ENCODE measurements at places on chromosomes 2 and 18.

GRCh38 chr2:118062048-118062447, 26.2 kb upstream of the INSIG2 start:
- no peak for DNase-seq

DNA sequence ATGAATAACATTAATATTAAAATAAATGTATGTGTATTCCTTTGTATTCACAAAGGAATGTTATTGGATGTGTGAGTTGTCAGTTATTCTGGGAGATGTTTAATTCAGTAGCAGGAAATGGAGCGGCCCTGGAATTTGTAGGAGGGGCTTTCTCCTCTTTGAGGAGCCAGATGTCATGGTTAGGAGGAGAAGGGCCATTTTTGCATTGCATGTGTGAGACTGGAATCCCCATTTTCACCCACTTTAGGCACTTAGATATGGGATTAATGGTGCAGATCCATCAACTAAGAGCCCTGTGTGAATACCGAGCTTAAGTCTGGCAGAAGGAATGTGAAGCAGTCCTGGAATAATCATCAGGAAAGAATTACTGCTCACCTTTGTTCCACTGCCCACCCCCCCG, 439.2 kb downstream of the PARD3B start:
- no peak for DNase-seq

DNA sequence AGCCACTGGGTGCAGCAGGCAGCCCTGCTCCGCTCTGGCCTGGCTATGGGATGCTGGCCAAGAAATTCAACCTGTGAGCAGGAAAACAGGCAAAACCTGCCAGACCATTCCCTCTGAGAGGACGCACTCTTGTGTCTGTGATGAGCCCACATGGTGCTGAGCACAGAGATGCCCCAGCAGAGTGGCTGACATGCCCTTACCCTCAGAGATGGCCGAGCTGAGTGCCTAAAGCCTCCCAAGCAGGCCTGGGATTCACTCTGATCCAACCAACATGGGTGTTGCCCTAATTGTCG, 34.3 kb upstream of the TAF1B start:
- DNase-seq = no peak

- DNase-seq = no peak
Measured at GRCh38 chr2:45892757-45893156, 241.3 kb downstream of the PRKCE start.

DNA sequence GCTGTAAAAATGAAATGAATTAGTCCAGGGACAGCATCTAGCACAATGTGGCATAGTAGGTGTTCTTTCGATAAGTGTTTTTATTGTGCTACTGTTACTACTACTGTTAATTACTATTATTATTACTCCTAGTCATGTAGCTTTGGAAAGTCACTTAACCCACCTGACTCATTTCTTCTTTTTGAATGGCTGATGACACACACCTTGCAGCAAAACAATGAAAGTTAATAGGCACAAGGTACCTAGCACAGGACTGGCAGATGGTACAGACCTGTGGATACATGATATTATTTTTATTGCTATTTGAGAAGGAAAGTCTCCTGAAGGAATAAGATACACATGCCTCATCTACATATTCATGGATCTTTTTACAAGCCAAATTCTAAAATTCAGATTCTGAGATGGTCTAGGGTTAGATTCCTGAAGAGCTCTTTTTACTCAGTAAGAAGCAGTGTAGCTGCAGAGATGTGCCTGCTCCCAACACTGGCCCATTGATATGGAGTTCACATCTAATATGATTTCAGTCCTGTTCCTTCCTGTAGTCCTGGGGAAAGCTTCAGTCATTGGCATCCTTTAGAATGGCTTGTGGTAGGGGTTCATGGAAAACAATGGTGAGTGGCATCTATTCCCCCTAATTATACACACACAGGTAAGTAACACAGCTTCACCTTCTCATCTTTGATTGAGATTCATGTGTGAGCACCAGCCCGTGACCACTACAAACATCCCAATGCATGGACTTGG, 7.9 kb upstream of the ERMN start:
- DNase-seq = no peak

- DNase-seq = no peak
Measured at GRCh38 chr2:143451642-143452281, 322.5 kb downstream of the ARHGAP15 start.

- no peak for DNase-seq
Measured at GRCh38 chr2:30354621-30355020, 92.4 kb upstream of the LCLAT1 start.

DNA sequence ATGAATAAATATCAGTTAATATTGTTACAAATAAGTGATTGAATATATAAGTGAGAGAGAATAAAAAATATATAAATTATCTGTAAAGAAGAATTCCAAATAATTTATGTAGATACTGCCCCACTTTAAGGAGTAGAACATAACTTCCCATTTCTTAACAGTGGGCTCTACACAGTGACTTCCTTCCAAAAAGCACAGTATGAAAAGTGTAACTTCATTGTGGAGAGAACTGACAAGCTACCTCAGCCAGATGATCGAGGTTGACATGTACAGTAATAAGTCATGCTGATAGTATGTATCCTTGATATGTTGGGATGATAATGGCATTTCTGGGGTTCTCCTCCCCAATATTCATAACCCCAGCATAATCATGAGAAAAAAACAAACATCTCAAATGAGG, 191.9 kb upstream of the FN1 start:
- no peak for DNase-seq

DNA sequence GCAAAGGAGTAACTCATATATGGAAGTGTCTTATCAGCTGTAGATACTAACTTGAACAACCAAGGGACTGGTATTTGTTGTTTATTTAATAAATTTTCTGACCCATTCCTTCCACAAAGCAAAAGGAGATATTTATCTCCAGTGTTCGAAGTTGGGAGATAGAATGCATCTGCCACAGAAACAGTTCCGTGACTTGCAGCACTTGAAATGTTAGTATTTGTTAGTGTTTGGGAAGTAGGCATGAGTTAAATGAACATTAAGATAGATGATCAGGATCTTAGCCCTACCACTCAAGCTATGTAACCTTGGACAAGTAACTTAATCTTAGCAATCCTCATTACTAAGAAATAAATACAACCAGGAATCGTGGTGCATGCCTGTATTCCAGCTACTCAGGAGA, 12.1 kb upstream of the SULT1C4 start:
- no peak for DNase-seq

GRCh38 chr2:76953733-76954347, 568.3 kb downstream of the LRRTM4 start:
- no peak for DNase-seq

DNA sequence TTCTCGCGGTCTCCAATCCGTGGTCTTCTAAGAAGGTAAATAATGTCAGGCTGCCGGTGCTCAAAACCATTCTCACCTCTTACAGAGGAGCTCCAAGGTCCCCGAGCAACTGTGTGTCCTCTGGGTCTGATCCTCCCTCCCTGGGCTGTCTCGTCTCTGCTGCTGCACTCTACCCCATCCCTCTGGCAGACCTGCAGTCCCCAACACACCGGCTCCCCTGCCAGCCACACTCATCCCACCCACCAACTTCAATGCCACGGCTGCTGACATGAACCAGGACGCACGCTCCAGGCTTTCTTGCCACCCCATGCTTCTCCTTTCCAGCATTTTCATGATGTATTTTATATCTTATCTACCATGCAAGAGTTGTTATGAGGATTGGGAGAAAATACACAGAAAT, 559.5 kb upstream of the SALL3 start:
- DNase-seq = no peak

DNA sequence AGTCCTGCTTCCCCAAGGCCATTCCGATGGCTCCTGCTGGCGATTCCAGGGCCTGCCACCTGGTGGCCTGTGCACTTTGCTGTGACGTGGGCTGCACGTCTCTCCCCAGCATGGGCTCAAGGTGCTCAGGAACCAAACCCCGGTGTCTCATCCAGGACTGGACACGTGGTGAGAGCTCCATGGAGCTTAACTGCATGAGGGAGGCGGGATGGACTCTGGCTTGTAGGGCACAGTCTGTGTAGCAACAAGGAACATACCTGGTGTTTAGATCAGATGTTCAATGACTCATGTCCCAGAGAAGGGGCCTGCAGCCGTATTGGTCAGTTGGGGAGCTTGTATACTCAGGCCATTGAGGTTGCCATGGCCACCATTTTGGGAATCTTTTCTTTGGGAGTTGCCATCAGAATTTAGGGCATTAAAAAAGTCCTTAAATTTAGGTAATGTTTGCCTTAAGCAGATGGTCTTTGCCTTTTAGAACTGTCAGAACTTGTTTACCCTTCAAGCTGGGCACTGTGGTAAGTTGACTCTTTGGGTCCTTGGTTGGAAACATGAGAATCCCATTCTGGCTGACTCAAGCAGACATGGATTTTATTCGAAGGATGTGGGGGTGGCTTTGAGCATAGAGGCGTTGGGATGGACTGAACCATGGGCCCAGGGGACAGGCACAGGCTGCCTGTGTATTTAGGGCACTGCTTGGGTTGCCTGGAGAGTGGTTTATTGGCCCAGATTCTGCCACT, 21.0 kb downstream of the AGAP1 start:
- no peak for DNase-seq

GRCh38 chr2:212712466-212712865, 173.9 kb upstream of the ERBB4 start:
- no peak for DNase-seq
